T follicular helper cell (primary cell): ENCODE measurements at places on chromosomes 16 and 17.
A peak's percentile ranks its signal among the peaks of the same experiment; 100 is the strongest.

DNA sequence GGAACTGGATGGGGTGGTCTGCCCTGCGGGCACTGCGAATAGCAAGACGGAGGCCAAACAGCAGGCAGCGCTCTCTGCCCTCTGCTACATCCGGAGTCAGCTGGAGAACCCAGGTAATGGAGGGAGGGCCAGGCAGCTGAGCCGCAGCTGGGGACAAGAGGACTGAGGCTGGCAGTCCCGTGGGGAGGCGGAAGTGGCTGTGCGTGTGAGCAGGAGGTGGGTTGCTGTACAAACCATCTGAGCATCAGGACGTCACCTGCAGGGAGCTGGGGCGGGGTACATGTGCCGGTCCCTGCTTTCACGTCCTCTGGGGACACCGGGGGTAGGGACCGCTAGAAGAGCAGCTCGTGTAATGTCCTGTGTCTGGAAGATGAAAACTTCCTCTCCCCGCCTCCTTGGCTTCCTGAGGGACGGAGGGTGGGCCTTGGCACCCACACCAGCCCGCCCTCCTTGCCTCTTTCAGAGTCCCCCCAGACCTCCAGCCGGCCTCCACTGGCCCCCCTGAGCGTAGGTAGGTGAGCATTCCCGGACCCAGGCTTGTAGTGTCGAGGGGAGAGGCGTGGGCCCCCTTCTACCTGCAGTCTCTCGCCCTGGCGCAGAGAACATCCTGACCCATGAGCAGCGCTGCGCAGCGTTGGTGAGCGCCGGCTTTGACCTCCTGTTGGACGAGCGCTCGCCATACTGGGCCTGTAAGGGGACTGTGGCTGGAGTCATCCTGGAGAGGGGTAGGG is 3.7 kb downstream of the ADAD2 start:
- peak; percentile 6 for DNase-seq

GRCh38 chr17:47277921-47278320 is 24.3 kb downstream of the ITGB3 start:
- DNase-seq: no peak

GRCh38 chr17:45346216-45347015 is 29.6 kb upstream of the MAP3K14 start:
- no peak for DNase-seq

DNA sequence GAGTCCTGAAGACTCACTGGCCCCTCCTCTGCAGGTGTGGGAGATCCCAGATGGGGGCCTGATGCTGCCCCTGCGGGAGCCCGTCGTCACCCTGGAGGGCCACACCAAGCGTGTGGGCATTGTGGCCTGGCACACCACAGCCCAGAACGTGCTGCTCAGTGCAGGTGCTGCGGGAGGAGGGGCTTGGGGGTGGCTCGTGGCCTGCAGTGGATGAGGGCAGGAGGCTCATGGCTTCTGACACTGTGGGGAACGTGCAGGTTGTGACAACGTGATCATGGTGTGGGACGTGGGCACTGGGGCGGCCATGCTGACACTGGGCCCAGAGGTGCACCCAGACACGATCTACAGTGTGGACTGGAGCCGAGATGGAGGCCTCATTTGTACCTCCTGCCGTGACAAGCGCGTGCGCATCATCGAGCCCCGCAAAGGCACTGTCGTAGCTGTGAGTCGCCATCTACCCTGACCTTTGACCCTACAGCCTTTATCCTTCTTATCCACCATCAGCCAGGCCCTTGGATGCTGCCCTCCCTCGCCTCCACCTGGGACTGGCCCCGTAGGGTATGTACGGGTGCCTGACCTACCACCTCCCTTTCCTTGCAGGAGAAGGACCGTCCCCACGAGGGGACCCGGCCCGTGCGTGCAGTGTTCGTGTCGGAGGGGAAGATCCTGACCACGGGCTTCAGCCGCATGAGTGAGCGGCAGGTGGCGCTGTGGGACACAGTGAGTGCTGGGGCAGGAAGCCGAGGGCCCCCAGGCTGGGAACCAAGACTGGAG is 3.6 kb downstream of the CORO1A start:
- DNase-seq: peak; percentile 87

DNA sequence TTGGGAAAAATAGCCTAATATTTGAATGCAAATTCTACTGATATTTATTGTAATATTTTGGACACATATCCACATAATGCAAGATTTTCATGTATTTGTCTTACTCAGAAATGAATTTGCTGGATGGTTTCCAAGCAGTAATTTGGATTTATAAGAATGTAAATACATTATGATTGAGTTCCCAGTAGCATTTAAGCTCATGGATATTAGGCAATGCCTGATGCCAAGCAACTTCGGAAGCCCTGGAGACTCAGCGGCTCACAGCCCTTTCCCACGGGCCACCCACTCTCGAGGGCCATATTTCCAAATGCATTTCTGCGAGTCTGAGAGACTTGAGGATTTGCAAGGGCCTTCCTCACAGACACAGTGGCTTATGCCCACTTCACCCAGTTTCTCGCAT is 62.1 kb upstream of the MYOCD start:
- DNase-seq: no peak
